ENCODE measurements at places on chromosomes 12 and 14.
A peak's percentile ranks its signal among the peaks of the same experiment; 100 is the strongest.

GRCh38 chr12:95701722-95702418, 88.7 kb downstream of the NTN4 start:
- no peak for DNase-seq

- peak; percentile 95 for DNase-seq
Measured at GRCh38 chr12:114668151-114668885, 15.7 kb downstream of the TBX3 start.

- DNase-seq, result no peak
Measured at GRCh38 chr12:63292471-63293221, 141.6 kb upstream of the AVPR1A start.

DNA sequence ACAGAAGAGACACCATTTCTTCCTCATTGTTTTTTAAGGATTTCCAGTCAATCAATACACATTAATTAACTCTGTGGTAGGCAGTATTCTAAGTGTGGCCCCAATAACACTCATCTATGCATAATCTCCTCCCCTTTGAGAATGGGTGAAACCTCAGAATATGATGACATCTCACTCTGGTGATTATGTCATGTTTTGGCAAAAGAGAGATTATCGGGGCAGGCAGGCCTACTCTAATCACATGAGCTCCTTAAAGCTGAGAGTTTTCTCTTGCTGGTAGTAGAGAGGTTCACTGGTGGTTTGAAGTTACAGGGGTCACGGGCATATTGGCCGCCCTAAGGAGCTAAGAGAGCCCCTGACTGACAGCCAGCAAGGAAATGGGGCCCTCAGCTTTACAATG, 7.1 kb upstream of the LGMN start:
- DNase-seq, result no peak

DNA sequence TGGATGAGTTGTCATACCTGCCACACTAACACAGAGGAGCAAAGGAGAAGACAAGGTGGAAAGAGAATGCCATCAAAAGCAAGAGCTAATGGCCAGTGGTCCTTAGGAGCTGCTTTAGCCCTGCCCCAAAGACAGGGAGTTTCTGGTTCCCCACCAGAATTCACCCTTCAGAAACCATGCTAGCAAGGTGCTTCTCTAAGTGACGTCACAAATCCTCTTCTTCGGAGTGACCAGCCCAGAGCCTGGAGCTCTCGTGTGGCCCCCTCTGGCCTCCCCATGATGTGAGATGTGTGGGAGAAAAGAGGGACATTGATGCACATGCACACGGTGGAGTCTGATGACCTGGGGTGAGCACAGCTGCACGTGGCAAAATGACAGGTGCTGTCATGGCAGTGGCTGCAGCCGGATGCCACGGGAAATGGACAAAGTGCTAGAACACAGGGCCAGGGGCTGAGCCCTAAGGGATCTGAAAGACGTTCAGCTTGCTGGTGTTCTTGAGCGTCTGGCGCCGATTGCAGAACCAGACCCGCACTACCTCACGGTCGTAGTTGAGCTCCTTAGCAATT, 16.9 kb upstream of the TFCP2 start:
- DNase-seq, result no peak

DNA sequence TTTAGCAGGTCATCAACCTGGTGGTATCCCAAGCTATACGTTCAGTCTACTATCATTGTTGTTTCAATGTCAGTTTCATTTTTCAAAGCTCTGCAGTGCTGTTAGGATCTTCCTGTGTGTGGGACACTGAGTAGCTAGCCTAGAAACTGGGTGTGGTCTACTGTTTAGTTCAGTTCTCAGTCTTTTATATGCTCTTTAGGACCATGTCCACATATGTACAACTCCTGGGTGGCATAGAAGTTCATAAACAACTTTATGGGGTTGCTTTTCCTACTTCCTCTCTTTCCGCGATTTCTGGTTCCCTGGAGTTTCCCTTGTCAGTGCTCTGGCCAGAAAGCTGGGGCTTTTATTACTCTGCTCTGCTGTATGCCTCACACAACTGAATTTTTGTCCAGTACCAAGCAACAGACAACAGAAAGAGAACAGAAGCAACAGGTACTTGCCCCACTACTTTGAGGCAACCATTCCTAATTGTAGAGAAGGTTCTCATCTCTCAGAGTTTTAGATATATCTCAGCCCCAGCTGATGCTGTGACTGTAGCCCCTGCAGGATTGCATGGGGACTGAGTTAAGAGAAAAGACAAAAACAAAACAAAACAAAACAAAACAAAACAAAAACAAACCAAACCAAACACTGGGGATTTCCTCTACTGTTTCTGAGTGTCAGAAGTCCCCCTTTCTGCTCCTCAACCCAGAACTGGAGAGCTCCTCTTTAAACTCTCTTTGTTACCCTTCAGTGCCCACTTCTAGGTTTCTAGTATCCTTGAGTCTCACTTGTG, 30.3 kb downstream of the MIS18BP1 start:
- DNase-seq, result no peak

- no peak for DNase-seq
Measured at GRCh38 chr12:107656302-107656701, 29.3 kb upstream of the PWP1 start.

DNA sequence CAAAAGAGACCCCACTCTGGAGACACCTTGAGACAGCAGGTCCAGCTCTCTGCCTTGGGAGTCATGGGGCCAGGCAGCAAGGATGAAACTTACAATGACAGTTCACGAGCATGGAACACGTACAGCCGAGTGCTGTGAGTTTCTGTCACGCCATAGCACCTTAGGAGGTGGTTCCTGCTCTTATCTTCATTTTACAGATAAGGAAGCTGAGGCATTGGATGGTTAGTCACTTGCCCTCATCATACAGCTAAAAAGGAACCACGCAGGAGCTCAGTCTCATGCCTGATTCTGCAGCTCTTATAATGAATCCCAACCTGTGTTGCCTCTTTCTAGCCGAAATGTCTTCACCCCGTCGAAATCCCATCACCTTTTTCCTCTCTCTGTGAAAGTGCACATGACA, 39.9 kb downstream of the C14orf132 start:
- DNase-seq, result no peak

All from NCI-H1105 treated with DMSO at 0.1 percent for 48 hours (cell line).